ENCODE measurements at places on chromosomes 16 and 17.

GRCh38 chr17:81338274-81339190 lies 43.4 kb upstream of the SLC38A10 start:
- no peak for DNase-seq

- no peak for DNase-seq
Observed at GRCh38 chr16:55037046-55037445, 106.4 kb downstream of the IRX5 start.

DNA sequence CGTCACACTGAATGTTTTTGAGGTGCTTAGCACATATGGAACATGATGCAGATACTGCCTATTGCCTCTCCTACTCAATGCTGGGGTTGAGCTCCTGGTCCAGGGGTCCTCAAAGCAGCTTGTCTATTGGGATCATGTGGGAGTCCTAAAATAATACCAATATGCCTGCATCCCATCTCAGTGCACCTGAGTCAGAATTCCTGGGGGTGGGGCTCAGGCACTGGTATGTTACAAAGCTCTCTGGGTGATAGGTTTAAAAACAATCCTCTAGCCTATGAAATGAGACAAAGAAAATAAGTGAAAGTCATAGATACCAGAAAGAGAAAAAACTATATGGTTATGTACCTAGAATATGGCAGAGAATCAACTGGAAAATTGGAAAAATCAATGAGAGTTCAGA lies 156.6 kb upstream of the NLRP1 start:
- no peak for DNase-seq

DNA sequence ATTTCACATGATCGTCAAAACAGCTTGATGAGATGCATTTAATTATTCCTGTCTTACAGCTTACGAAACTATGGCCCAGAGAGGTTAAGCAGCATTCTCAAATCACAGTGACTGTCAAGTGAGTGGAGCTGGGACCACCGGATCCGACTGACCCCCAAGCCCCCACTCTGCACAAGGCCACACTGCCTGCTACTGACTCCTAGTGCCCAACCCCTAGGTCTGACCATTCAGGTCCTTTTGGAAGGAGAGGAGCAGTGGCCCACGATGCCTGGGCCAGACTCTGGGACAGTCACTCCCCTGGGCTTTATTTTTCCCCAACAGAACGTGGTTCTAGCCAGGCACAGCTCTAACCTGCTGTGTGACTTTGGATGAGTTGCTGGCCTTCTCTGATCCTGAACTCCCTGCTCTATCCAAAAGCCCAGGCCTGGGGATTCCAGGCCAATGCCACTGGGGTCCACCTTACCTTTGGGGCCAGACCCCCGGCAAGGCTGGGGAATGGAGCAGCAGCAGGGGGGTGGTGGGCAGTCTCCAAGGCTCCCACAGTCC lies 9.9 kb downstream of the TSPOAP1 start:
- DNase-seq = no peak
